Anterior cingulate cortex (tissue), 58 donors: ENCODE measurements at places on chromosomes 12 and 14.

- no peak for DNase-seq
Measured at GRCh38 chr12:2286461-2287131, 233.8 kb downstream of the CACNA1C start.

GRCh38 chr14:101195309-101195901 lies 291.9 kb upstream of the RTL1 start:
- no peak for DNase-seq

DNA sequence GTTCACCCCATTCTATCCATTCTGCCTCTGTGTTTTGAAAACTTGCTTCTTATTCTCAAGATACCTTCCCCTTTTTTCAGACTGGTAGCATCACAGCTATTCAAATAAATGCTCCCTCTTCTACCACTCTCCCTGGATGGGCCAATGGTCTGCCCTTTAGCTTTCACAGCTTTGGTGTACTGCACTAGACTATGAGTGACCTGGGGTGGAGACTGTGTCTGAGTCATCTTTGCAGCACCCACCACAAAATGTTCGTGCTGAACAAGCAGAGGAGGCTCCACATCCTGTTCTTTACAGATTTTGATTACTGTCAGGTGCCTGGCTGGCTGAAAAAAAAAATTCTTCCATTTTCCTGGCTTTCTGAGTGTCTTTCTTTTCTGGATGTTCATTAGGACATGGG lies 1104.1 kb upstream of the TMEM132C start:
- DNase-seq = no peak

DNA sequence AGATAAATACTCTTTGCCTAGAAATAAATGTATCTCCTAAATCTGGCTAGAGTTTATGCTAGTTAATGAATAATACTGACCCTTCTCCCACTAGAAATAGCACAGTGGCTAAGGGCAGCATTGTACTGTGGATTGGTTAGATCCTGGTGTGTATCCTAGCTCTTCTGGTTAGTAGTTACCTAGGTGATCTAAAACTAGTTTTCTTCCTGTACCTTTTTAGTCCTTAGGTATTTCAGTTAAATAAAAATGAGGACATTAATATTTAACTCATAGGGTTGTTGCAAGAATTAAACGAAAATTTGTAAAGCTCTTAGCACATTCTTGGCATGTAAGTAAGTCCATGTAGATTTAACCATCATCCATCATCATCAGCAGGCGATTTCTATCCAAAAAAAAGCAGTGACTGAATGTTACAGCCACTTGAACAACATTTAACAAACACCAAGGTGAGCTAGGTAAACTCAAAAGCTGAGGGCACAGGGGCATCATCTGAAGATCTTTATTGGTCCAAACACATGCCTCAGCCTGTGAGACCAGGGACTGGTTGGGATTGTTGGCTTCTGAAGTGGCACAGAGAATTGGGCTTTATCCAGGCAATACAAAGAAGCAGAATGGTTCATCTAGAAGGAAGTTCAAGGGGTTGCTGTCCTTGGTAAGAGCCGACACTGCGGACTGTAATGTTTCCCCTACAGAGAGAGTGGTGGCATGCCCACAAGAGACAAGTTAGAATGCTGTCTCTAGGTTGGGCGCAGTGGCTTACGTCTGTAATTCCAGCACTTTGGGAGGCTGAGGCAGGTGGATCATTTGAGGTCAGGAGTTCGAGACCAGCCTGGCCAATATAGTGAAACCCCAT lies 100.8 kb downstream of the GAS2L3 start:
- no peak for DNase-seq

DNA sequence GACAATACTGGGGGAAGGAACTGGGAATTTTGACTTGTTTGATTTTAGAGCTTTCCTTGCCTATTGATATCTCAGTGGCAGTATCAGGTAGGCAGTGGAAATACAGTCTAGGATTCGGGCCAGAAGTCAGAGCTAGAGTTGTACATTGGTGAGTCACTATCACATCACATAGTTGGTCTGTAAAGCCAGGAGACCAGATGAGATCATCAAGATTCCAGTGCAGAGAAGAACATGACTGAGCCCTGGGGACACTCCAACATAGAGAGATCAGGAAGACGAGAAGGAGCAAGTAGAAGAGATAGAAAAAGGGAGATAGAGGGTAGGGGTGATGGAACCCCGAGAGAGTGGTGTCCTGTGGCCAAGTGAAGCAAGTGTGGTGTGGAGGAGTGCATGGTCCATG lies 46.6 kb upstream of the NR1H4 start:
- DNase-seq = no peak

DNA sequence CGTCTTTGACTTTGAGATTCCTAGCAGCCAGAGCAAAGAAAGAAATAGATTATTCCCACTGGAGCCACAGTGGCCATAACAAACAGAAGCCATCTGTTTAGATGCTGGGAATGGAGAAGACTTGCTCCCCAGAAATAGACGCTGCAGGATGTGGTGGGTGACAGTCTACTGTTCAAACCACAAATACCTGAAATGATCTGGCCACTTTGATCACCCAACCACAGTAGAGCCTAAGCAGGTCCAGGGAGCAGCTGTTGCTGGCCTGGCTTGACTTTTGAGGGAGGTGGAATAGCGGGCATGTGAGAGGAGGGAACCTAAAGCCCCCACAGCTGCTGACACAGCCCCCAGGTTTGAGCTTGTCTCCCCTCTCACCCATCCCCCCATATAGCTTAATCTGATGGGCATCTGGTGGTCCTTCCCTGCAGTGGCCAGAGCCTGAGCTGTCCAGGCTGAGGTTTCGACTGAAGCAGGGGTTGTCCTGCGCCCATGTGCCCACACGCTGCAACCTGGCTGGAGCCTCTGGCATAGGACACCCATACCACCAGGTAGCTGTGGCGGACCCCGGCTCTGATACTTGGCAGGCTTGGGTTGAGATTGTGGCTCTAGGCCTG lies 38.7 kb downstream of the SH2B3 start:
- no peak for DNase-seq

DNA sequence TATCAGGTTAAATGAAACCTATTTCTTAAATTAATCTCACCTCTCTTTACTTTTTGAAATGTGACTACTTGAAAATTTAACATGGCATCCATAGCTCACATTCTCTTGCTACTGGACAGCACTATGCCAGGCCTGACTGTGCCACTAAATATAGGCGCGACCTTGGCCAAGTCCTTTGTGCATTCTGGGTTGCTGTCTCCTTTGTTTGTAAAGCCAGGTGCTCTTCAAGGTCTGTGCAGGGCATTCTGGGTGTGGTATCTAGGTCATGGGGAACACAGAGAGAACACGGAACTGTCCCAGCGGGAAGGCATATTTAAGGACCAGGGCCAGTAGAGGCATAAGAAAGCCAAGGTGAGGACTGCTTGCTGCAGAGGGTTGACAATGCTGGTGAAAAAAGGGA lies 121.2 kb downstream of the ZNF664 start:
- no peak for DNase-seq

- no peak for DNase-seq
Measured at GRCh38 chr12:321606-322326, 59.1 kb upstream of the SLC6A13 start.

GRCh38 chr14:80388980-80389711 lies 177.8 kb upstream of the DIO2 start:
- no peak for DNase-seq

DNA sequence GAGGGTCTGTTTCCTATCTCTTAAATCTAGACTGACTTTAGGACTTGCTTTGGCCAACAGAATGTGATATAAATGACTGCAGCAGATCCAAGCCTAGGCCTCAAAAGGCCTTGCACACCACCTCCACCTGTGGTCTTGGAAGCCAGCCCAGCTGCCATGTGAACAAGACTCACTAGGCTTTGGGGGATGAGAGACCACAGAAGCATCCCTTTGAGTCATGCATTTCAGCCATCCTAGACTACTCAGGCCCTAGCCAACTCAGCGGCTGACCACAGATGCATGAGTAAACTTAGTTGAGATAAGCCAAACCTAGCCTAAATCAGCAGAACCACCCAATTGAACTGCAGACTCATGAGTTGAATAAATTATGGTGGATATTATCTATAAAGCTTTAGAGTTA lies 87.7 kb downstream of the KCNH5 start:
- no peak for DNase-seq

- DNase-seq = no peak
Measured at GRCh38 chr14:20631023-20631879, 10.2 kb downstream of the OR6S1 start.

DNA sequence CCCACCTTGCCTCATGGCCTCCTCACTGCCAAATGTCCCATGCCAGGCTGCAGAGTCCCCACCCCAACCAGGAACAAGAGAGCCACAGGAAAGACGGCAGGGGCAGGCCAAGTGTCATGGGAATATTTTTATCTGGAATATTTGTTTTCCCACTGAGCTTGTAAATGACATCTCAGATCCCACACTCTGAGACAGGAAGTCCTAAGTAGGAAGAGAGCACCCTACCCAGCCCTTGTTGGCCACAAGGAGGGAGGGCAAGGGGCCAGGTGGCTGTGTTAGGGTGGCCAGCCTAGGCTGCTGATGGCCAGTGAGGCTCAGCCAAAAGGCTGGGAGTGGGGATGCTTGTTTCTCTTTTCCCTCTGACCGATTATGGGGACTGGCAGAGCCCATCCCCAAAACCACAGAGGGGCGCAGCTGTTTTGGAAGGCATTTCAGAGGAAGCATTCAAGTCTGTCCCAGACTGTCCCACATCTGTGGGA lies 7.7 kb upstream of the MEG3 start:
- no peak for DNase-seq

DNA sequence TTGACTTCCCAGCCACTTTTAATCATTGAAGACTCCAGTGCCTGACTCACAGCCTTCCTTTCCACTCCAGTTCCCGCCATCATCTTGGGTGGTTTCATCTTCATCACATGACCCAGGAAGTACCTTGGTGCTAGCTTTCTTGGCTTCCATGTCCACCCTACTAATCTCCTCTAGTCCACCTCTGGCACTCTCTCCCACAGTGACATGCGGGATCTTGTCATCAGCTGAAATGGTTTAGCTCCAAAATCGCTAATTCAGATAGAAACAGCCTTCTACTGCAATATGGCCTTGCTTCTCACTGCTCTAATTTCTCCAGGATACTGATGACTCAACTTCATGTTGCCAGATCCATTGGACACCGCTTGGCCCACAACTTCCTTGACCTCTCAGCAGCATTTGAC lies 24.5 kb downstream of the WDR20 start:
- no peak for DNase-seq

DNA sequence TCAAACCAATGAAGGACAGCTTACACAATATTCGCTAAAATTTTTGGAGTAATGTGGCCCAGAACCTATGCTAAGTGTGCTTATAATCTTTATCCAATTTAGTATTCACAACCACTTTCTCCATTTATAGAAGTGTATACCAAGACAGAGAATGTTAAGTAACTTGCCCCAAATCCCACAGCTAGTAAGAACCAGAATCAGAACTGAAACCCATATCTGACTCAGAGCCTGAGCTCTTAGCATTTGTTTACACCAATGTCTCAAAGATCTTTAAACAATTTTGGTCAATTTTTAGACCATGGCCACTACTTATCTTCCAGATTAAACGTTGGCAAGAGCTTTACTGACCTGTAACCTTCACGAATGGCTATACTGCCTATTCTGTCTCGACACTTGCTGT lies 53.0 kb downstream of the PAPLN start:
- no peak for DNase-seq

- DNase-seq = no peak
Measured at GRCh38 chr12:97082029-97082428, 175.0 kb downstream of the NEDD1 start.

DNA sequence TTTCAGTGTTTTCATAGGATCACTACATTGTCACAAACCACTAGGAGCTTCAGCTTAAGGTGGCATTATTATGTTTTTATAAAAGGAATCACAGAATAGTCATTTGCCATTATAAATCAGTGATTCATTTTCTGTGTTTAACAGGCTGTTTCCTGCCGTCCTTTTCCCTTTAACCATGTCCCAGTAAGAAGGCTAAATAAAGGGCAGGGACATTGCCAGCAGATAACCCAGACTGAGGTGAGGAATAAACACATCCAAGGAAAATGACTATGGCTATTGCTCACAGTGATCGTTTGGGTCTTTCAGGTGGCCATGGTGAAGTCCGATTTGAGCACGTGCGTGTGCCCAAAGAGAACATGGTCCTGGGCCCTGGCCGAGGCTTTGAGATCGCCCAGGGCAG lies 17.9 kb upstream of the ALDH2 start:
- DNase-seq = no peak

DNA sequence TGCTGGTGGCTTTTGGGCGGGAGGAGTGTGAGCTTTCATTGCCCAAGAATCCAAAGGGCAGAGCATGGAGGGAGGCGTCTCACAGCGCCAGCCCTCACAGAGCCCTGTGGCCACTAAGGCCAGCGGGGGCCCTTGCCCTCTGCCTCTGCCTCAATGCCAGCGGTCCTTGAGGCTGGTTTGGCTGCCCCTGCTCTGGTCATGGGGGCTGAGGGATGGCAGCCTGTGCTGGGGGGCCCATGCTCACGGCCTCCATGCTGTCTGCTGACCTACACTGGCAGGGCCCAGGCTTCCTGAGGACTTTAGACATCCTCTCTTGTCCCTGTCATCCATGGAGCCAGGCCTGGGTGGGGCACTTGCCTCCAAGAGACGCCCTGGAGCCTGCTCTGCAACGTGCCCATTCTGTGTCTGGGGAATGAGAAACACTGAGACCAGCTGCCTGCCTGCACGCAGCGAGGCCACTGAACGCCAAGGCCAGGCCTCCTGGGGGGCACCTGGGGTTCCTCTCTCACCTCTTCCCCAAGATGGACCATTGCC lies 143.4 kb downstream of the KIF26A start:
- DNase-seq = no peak

DNA sequence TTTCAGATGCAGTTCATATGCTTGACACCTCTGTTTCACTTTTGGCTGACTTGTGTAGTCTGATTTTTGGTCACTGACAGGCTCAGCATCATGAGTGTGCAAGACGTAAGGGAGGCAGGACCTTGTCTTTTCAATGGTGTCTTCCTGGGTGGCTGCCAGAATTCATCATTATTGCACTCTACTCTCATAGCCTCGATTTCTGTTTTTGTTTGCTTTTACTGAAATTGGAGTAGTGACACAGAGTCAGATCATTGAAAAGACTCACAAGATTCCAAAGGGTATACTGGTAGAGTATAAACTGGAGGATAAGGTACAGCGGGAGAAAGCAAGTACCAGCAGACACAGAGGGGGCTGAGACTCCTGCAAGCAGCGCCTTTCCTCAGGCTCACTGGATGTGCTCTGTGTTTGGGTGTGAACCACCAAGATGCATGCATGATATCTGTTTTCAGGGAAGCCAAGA lies 126.3 kb upstream of the FGD4 start:
- DNase-seq = no peak

DNA sequence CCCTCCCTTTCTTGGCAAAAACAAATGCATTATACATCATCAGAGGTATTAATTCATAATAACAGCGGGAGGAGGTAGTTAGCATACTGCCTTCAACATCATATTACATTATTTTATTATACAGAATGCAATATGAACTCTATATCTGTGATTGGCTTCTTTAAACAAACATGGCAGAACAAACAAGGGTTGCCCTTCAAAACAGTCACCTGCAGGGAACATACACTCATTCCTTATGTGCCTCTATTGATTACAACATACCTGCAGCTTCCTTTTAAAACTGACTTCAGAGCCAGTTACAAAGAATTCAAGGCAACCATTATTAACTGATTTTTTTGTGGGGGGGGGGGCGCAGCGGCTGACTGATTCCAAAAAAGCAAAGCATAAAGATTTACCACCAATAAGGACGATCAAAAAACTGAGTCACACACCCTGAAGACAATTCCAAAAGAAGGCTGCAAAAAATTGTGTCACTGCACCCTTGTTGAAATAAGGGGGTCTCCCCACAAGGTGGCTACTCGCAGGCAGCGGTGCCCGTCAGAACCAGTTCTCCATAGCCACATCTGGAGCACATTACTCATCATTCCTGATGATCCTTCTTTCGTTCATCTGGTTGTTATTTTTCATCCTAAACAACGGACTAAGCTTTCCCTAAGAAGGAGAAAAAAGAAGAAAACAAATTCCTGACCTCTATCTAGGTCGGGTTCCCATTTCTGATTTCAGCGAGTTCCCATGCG lies 51.8 kb downstream of the SMUG1 start:
- no peak for DNase-seq
